ENCODE measurements at places on chromosomes 4 and X.

GRCh38 chrX:102958794-102959193 lies 21.7 kb downstream of the RAB40AL start:
- DNase-seq: no peak

- DNase-seq: no peak
Measured at GRCh38 chr4:143294310-143294709, 42.4 kb upstream of the GAB1 start.

- no peak for DNase-seq
Measured at GRCh38 chr4:123206016-123206415, 190.6 kb upstream of the SPRY1 start.

GRCh38 chr4:96016634-96017299 lies 176.9 kb downstream of the PDHA2 start:
- DNase-seq: peak; percentile 37

DNA sequence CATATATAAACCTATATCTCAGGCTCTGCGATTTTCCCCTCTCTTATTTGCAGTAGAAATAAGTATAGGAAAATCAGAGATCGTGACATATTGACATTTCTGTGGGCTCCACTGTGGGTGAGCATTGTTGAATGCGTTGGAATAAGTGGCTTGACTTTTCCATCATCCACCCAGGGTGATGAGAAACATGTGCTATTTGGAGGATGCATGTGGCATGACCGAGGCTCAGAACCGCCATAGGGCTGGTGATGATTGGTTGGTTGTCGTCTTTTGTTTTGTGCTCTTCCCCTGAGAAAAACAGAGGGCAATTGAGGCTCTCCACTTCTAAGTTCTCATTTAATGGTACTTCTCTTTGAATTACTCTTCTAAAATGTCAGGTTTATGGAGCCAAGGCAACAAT lies 140.1 kb downstream of the MXRA5 start:
- no peak for DNase-seq

DNA sequence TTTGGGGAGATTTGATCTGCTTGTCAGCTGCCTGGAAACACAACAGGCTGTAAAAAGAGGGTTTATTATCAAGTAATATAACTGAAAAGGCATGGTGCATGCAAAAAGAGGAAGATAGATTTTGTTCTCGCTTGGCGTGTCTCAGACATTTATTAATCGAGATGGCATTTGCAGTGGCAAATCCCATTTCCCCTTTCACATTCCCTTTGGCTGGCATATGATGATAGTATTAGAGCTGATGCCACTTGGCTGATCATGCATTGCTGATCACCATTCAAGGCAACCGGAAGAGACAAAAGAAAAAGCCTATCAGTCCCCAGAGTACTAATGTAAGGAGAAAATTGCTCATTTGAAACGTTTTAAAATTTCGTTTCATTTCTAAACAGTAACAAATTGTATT lies 101.8 kb downstream of the ZIC3 start:
- DNase-seq: no peak

DNA sequence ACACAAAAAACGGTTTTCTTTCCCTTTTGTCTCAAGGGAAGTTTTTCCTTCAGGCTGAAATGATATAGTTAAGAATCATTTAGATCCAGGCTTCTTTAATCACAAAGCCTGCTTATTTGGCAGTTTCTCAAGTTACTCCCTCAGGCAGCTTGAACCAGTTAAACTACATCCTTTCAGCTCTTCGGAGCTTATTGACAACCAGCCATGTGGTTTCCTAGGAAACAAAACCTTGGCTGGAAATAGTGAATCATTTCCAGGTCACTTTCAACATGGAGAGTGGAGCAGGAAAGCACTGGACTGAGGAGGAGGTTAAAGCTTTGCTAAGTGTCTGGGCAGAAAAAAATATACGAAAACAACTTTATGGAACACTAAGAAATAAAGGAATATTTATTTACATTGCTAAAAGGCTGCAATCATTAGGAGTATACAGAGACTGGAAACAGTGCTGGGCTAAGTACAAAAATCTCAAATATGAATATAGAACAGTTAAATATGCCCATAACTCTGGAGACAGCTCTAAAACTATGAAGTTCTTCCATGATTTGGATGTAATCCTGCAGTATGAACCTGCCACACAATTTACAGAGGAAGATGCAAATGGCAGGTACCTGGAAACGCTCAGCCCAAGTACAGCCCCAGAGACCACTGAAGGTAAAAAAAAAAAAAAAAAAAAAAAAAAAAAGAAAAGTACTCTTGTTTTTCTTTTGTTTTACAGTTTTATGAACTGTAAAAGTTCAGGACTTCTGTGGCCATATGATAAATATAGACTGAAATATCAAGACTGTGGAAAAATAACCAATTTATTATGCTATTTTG lies 23.2 kb upstream of the AASDH start:
- DNase-seq: peak; percentile 87

DNA sequence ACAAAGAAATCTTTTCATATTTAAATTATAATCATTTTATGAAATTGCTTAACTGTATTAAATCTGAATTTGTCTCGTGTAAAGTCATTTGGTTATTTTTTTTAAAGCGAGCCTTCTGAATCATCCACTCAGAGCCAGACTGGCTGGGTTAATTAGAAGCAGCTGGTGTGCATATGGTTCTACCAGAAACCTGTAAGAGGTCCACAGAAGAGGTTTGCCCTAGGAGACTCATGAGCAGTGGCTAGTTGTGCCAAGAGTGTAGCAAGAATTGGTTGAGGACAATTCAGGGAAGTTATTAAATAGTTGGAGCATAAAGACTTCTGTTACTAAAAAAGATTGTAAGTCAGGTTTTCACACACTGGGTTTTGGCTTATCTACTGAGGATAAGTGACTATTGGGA lies 267.4 kb downstream of the IL1RAPL2 start:
- no peak for DNase-seq

GRCh38 chr4:156556336-156556735 lies 415.3 kb downstream of the PDGFC start:
- DNase-seq: no peak

DNA sequence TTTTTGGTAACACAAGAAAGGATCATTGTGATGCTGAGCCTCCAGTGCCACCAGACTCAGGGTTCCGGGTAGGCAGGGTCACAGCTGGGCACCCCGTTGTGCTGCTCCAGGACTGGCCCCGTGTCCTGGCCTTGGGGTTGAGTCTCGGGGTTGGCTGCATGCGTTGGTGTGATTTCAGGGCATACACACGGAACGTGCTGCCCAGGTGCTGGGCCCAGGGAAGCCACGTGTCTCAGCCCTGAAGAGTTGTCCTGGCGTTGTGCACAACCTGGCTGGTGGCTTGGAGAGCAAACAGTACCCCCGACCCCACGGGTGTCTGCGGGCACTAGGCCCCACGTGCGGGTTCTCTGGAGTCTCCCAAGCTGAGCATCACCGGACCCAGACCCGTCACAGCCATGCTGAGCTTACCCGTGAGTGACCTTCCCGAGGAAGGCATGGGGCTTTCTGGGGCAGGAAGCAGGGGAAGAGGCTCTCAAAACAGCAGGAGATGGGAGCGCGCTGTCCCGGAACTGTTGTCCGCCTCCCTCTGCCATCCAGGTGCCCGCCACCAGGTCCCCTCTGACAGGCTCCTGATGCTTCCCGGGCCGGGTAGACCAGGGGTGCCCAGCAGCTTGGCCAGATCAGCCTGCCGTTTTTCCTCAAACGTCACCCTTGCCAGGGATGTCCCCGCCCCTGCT lies 66.1 kb upstream of the ENPP6 start:
- DNase-seq: no peak

DNA sequence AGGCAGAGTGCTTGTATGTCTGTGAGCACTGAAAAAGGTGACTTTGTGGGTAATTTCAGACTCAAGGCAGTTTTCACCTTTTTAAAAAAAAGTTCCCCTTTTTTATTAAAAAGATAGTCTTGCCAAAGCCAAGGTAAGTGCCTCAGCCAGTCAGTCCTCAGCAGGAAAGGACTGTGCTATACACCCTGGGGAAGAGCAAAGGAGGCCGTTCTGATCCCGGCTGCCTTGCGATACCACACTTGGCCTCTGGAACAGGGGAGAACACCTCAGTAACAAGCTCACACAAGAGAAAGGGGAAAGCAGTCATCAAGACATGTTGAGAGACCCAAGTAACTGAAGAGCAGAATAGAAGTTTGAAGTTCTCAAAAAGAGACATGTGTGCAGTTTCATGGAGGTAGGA lies 541.7 kb downstream of the BCOR start:
- DNase-seq: no peak

- DNase-seq: no peak
Measured at GRCh38 chr4:36944232-36944631, 300.3 kb upstream of the NWD2 start.

GRCh38 chr4:41749631-41750039 lies 1.1 kb upstream of the PHOX2B start:
- no peak for DNase-seq

GRCh38 chrX:150211988-150212387 lies 151.1 kb upstream of the MAMLD1 start:
- DNase-seq: peak; percentile 48

DNA sequence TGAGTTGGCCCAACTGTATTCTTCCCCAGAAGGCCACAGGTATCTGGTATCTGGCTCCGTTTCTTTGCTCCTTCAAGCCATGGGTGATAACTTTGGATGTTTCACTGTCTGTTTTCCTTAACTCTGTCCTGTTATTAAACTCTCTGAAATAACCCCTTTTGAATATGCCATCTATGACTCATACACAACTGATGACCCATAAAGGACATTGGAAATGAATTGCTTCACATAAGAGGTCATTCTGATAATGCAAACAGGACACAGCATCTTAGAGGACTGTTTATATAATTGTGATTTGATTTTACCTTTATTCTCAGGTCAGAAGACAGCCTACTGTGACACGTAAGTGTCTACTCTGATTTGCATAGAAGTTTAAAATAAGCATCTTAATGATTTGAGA lies 227.7 kb downstream of the VEGFC start:
- no peak for DNase-seq

DNA sequence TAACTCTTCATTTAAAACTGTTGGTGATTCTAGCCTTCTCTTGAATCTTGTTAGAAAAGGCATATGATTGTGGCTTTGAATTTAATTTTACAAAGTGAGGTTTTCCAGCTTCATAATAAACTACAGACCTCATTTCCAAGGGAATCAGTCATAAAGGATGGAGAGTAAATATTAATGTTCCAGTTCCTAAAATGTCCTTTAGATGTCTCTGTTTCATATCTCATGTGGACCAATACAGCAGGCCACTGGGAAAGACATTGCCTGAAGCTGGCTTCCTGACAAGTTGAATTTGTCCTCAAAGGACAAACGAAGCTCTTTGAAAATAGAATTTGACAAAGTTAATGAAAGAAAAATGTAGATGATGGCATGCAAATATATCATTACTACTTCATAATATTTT lies 125.4 kb downstream of the ZNF330 start:
- DNase-seq: no peak

GRCh38 chr4:113411496-113411938 lies 350.0 kb downstream of the CAMK2D start:
- DNase-seq: peak; percentile 91

GRCh38 chr4:146458594-146458993 lies 63.1 kb downstream of the SLC10A7 start:
- DNase-seq: no peak

DNA sequence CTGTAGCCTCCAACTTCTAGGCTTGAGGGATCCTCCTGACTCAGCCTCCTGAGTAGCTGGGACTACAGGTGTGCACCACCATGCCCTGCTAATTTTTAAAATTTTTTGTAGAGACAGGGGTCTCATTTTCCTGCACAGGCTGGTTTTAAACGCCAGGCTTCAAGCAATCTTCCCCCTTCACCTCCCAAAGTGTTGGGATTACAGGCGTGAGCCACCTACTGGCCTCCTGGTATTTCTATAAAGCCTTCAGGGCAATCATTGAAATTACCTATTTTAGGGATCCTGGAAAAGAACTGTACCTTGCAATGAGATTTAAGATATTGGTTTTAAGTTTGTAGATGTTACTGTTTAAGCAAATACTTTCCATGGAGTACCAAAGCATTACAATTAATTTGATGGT lies 13.5 kb upstream of the PLS3 start:
- DNase-seq: no peak

- DNase-seq: no peak
Measured at GRCh38 chr4:166017804-166018203, 144.8 kb downstream of the TLL1 start.

DNA sequence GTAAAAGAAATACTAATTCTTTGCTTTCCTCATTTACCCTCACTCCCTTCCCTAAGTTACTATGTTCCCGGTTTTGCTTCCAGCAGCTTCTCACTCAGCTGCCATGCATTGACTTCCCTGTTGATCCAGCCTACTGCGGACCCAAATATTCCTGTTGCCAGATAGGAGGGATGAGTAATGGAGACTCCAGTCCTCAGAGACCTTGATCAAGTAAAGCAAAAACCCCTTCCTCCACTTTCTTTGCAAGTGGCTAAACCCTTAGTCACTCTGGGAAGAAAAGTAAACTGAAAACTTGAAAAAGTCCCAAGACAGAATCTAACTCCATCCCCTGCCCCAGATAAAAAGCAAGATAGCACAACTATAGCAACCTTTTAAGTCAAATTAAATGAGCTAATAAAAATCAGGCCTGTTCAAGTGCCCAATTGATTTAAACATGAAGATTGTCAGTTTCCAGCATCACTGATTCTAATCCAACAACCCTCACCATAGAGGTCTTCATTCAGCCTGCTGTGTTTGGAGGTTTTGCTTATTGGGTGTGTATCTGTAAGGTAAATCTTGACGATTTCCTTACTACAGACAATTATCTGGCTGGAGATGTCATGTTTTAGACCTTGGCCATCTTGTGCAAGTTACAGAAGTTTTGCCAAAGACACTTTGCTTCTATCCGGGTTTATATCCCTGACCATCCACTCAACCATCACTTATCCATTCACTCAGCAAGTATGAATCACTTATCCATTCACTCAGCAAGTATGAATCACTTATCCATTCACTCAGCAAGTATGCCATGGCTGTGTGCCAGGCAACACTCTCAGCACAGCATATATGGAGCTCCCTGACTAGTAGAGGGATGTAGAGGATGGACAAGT lies 17.6 kb downstream of the FGFBP1 start:
- DNase-seq: peak; percentile 93

DNA sequence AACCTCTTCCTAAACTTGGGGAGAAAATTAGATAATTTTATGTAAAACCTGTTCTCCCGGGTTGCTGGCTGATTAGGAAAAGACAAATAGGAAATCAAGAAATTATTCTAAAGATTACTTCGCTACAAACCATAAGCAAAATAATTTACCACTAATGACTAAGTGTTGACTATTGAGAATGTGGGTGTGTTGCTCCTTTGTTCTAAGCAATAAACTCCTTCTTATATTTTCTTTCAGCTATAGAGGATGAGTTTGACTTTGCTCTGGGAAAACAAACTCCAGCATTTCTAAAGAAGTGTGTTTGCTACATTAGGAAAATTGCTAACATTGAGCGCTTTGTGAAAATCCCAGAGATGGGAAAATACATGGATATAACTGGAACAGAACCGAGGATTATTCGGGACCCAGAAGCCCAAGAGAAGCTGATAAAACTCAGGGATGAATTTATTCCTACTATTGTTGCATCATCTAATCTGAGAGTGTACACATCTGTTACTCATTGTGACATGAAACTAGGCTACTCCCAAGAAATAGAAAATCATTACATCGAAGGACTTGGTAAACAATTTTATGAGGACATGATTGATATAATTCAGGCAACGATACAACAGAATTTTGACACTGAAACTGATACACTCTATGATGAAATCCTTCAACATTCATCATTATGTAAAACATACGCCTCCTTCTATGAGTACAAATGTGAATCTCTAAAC lies 194.2 kb downstream of the NWD2 start:
- no peak for DNase-seq
